ENCODE measurements at places on chromosomes 3 and 15.
A peak's percentile ranks its signal among the peaks of the same experiment; 100 is the strongest.

GRCh38 chr3:179072100-179072438 lies 460 bp upstream of the ZMAT3 start:
- peak; percentile 56 for DNase-seq

GRCh38 chr3:113794526-113794925 lies 44.1 kb upstream of the GRAMD1C start:
- DNase-seq = no peak

GRCh38 chr3:135891121-135891520 lies 74.4 kb upstream of the PPP2R3A start:
- no peak for DNase-seq

GRCh38 chr15:46815240-46815639 lies 902.1 kb upstream of the SEMA6D start:
- DNase-seq = no peak

- DNase-seq = no peak
Observed at GRCh38 chr3:186283096-186283495, 78.9 kb downstream of the DGKG start.

DNA sequence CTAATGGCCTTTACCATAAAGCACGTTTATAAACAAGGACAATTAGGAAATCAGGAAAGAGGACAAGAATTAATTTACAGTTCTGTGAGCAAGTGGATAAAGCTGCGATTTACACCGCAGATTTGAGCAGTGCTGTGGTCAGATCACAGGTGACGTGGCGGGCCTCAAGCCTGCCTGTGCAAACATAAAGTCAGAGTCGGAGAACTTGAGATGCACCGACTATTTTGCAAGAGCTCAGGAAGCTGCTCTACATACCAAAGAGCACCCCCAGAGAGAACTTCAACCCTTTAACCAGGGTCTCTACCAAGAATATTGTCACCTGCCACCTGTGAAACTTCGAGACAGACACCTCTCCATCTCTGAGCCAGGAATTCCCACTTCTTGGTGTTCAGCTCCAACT lies 35.7 kb downstream of the MECOM start:
- DNase-seq = no peak

- no peak for DNase-seq
Observed at GRCh38 chr3:36678216-36679013, 85.9 kb downstream of the DCLK3 start.

GRCh38 chr3:197465197-197465995 lies 90.4 kb downstream of the BDH1 start:
- DNase-seq = no peak

DNA sequence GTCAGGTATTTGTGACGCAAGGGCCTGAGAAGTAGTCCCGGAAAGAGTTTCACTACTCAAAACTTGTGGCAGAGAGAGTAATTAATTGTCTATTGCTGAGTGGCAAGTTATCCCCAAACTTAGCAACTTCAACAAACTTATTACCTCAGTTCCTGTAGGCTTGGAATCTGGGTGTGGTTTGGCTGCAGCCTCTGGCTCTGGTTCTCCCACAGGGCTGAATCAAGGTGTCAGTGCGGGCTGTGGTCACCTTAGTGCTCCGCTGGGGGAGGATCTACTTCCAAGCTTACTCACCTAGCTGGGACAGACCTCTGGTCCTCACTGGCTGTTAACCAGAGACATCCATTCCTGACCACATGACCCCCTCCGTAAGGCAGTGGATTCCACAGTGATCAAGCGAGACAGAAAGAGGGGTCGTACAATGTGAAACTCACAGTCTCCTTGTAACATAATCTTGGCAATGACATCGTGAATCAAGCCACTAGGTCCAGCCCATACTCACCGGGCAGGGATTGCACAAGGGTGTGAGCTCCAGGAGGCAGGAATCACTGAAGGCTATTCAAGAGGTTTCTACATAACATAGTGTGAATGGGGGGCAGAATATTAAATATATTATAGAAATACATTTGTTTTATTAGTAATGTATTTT lies 138.3 kb downstream of the RYR3 start:
- no peak for DNase-seq

DNA sequence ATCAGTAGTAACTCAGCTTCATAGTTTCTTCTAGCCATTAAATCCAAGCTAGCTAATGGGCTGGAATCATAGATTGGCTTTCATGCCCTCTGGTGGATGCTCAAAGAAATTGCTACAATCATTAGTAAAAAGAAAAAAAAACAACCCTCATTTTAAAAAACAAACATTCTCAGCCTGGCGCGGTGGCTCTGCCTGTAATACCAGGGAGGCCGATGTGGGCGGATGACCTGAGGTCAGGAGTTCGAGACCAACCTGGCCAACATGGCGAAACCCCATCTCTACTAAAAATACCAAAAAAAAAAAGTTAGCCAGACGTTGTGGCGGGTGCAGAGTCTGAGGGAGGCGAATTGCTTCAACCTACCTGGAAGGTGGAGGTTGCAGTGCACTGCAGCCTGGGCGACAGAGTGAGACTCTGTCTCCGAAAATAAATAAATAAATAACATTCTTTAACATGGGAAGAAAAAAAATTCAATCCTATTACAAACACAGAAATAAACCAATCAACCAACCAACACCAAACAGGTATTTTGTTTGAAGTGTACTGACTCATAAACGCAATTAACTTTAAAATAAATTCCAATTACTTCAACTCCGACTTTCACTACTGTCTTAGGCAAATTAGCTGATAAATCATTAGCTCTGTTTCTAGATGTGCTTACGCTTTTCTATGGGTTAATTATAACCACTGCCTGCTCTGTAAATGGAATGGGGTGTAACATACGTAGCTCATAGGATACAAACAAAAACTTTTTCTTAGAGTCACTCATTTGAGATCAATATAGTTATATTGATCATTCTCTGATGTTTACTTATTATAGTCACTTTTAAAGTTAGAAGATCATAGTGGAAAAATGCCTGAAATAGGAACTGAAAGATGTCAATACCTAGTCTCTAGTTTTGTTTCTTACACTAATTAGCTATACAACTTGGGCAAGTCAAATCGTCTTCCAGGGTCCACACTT lies 24.9 kb downstream of the TMEM207 start:
- peak; percentile 17 for DNase-seq

GRCh38 chr3:64437131-64437530 lies 211.9 kb upstream of the PRICKLE2 start:
- DNase-seq = no peak

DNA sequence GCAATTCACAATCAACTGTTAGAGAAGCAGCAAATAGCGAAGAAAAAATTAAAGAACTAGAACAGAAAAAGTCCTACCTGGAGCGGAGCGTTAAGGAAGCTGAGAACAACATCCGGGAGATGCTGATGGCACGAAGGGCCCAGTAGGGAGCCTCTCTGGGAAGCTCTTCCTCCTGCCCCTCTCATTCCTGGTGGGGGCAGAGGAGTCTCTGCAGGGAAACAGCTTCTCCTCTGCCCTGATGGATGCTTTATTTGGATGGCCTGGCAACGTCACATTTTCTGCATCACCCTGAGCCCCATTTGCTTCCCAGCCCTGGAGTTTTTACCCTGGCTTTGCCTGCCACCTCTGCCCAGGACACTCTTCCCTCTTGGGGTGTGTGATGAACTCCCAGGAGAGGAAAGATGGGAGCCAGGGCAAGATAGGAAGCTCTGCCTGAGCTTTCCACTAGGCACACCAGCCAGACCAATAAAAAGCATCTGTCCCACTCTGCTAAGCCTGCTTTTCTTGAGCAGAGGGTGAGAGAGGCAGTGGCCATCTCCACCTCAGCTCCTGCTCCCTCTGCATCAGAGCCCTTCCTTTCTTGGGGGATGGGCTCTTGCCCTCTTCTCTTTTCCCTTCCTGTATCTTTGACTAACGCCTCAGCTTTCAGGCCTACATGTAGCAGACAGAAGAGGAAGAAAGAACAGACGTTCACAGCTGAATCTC lies 39.4 kb downstream of the PPARG start:
- DNase-seq = no peak

GRCh38 chr3:191094057-191094845 lies 104.8 kb upstream of the OSTN start:
- DNase-seq = no peak

GRCh38 chr3:56397798-56398197 lies 70.5 kb downstream of the ERC2 start:
- DNase-seq = no peak

GRCh38 chr3:3551981-3552380 lies 247.2 kb upstream of the LRRN1 start:
- DNase-seq = no peak

- DNase-seq = no peak
Observed at GRCh38 chr3:123258811-123259420, 57.2 kb downstream of the SEC22A start.

GRCh38 chr15:87724330-87724729 lies 532.2 kb downstream of the NTRK3 start:
- DNase-seq = no peak

DNA sequence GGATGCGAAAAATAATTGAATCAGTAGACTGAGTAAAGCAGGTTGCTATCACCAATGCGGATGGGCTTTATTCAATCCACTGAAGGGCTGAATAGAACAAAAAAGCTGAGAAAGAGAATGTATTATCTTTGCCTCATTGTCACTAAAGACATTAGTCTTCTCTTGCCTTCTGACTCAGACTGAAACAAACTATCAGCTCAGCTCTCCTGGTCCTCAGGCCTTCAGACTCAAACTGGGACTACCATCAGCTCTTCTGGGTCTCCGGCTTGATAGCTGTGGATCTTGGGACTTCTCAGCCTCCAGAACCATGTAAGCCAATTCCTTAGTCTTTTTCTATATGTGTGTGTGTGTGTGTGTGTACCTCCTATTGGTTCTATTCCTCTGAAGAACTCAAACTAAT lies 12.6 kb downstream of the IFT57 start:
- DNase-seq = no peak

GRCh38 chr15:68590721-68591389 lies 12.1 kb downstream of the CORO2B start:
- no peak for DNase-seq

DNA sequence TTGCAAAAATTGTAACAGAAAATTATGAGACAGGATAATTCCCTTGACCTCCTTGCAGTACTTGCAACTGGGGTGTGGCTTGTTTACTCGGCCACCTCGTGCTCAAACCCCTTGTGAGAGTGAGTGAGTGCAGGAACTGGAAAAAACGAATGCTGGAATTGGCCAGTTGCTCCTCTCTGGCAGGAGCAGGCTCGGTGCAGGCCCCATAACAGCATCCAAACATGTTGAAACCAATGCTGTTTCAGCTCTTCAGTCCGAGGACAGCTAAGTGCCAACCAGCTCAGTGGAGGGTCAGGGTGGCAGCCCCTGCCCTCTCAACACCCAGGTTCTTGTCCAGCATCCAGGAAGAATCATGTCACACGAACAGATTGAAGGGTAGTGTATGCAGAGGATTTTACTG lies 36.9 kb downstream of the METTL6 start:
- no peak for DNase-seq

DNA sequence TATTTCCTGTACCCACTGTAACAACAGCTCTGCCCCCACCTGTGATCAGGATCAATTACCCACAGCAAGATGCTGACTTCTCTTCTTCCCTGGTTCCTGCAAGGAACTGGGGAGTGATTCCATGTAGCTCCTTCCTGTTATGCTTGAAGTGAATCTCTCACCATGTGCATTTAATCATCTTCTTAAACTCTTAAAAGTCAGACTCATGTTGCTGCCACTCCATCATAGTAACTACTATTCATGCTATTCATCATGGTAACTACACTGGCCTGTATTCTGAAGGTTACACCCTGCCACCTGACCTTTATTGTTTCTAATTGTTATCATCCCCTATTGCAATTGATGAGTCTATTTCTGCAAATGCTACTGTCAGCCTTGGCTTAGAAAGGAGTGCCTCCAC lies 89.5 kb downstream of the SUCNR1 start:
- no peak for DNase-seq

GRCh38 chr3:171996178-171996817 lies 43.1 kb upstream of the FNDC3B start:
- no peak for DNase-seq

DNA sequence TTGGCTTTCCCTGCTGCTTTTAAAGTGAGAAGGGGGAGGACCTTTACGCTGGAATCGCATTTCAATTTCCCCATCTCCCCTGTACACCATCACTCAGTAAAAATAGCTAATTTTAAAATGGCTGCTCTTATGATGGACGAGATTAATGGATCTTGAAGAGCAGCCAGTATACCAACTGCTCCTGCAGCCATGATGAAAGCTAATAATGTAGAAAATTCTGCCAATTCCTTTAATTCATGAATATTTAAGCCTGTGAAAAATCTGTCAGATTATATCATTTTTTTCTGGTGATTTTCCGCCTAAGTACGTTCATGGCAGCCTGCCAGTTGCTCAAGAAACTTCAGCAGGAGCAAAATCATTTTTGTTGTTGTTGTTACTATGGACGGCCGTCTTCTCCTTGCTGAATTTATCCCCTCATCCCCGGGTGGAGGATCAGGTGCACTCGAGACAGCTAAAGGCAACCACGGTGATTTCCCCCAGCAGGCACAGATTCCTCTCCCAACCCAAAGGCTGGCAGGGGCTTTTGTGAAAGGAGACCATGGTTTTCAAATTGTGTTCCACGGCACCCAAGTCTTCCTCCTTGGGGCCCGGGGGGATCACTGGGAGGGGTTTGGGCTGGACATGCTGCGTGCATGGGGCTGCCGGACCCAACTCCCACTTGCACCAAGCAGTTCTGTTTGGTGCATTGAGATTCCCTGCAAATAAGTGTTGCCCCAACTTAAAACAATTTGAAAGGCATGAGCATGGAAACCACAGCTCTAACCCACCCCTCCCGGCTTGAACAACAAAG lies 289.6 kb downstream of the UACA start:
- DNase-seq = no peak

DNA sequence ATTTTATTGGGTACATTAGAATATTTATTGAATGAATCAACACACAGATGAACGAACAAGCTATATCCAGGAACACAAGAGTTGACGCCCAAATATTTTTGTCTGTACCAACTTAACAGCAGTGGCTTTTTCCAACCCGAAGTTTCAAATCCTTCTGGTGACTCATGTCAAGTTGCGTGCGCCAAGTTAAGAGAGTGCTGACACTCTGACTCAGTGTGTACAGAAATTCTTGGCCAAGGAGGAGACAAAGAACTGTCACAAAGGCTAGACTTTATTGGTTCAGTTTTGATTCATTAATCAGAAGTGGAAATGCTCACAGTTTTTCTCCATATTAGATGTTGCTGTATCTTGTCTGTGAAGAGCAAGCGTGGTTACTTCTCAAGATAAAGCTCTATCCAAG lies 59.6 kb upstream of the TSC22D2 start:
- no peak for DNase-seq

DNA sequence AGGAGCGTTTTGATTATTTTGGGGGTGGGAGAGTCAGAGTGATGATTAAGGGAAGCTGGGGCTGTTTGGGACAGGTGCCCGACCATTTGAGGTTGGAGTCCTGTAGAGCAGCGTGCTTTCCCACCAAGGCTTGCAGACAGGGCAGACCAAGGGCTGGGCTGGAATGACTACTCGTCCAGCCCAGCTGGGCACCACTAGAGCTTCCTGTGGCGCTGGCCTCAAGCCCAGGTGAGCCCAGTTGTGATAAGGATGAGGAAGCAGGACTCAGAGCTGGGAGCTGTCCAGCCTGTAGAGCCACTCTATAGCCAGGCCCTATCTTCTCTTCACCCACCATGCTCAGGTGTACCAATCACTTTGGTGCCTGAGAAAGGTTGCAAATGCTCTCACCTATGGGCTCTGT lies 75.8 kb upstream of the ACAN start:
- no peak for DNase-seq
